GF-D8 (cell line): ENCODE measurements at places on chromosomes 5 and 9.

DNA sequence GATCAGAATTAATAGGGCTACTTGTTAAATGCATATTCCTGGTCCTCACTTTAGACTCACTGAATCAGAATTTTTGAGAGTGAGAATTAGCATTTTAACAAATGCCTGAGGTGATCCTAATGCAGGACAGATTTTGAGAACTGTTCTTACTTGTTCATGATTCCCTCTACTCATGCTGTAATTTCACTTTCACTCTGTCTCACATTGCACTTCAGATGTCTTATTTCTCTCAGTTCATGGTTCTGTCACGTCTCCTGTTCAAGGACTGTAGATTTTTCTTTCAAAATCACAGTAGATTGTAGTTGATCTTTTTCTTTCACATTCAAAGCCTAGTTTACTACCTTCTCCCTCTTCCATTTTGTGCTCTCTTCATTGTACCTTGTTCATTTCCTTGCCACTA, 54.3 kb downstream of the ADGRV1 start:
- no peak for DNase-seq

GRCh38 chr5:164561933-164562872, 1056.8 kb downstream of the MAT2B start:
- no peak for DNase-seq

GRCh38 chr9:130565792-130566191, 13.6 kb upstream of the FUBP3 start:
- DNase-seq = no peak

- no peak for DNase-seq
Measured at GRCh38 chr9:13675638-13676000, 396.1 kb upstream of the MPDZ start.

- no peak for DNase-seq
Measured at GRCh38 chr9:73565833-73566465, 414.3 kb downstream of the ANXA1 start.

DNA sequence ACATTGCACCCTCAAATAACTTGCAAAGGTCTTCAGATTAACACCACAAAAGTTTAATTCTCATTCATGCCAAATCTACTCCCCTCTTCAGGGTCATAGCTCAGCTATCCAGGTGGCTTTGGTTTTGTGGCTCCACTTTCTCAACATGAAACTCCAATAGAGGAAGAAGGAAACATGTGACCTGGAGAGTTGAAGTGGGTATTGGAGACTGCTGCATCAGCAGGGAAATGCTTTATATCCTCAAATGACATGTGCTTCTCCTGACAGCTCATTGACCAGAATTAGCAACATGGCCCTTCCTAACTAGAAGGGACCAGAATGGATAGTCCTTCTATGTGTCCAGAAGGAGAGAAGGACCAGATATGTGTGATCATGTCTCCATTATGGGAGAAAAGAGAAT, 73.6 kb downstream of the TLR4 start:
- DNase-seq = no peak

GRCh38 chr5:37665272-37665671, 174.6 kb downstream of the GDNF start:
- no peak for DNase-seq
